Cerebellar cortex (tissue), 1 donor: ENCODE measurements at places on chromosomes 6 and 20.
A peak's percentile ranks its signal among the peaks of the same experiment; 100 is the strongest.

DNA sequence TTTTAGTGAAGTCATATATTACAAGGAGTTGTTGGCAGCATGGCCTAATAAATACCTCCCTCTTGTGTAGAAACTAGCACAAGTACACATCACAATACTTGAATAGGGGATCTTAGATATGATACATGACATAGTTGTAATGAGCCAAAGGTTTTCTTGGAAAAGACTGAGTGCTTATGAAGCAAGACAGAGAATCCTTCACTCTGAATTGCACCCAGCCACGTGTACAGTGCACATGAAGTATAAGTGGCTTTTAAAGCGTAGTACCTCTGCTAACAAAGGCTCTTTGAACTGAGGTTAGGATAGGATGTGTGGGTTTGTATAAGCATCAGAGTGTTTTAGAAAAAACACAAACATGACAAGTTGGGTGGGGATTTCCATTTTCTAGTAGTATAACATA is 145.5 kb upstream of the STMND1 start:
- DNase-seq: no peak

- peak; percentile 27 for DNase-seq
Observed at GRCh38 chr20:60586269-60587050, 628.2 kb downstream of the CDH26 start.

DNA sequence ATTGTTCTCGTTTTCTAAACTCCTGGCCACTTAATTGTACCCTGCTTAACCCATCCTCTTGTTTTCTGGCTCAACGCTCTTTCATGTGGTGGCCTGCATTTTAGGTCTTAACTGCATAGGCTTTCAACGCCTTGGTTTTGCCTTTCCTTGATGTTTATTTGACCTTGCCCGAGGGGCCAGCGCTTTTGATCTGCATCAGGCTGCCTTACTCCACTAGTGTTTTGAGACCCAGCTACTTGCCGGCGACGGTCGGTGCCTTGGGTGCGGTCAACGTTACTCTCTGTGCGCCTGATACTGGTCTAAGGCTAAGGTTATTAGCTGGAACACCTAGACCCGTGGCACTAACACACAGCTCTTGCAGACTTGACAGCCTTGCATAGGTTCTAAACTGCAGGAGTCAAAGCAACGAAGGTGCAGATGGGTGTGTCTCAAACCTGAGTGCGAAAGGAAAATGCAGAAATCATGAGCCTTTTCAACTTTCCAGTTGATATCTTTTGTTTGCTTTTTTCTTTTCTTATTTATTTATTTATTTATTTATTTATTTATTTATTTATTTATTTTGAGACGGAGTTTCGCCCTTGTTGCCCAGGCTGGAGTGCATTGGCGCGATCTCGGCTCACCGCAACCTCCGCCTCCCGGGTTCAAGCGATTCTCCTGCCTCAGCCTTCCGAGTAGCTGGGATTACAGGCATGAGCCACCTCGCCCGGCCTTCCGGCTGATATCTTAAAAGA is 138.8 kb downstream of the HFE start:
- no peak for DNase-seq

DNA sequence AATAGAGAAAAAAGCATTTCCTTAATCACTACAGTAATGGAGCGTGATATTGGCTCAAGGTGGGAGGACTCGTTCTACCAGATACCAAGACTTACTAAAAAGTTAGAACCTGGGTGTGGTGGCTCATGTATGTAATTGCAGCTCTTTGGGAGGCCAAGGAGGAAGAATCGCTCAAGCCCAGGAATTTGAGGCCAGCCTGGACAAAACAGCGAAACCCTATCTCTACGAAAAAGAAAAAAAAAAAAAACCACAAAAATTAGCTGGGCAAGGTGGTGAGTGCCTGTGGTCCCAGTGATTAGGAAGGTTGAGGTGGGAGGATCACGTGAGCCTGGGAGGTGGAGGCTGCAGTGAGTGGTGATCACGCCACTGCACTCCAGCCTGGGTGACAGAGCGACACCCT is 24.0 kb upstream of the ATRN start:
- no peak for DNase-seq

DNA sequence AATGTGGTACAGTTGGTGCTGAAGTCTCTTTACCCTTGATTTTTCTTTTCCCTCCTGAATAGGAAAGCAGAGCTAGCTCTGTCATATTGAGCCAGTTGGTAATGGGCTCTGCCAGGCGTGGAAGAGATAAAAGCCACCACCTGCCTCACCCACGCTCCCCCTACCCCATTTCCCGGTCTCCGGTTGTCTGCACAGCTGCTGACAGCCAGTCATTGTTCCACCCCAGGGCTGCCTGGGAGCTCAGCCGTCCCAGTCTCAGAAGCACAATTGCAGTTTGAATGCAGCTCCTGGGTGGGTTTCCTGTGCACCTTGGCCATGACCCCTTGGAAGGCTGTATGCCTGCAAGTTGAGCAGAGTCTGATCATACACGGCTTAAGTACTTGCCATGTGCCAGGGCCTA is 675.2 kb upstream of the FLRT3 start:
- DNase-seq: no peak

- DNase-seq: no peak
Observed at GRCh38 chr6:128208078-128208477, 307.2 kb upstream of the THEMIS start.
